ENCODE measurements at places on chromosomes 3 and 15.

- no peak for DNase-seq
Measured at GRCh38 chr3:7657214-7658112, 796.5 kb downstream of the GRM7 start.

GRCh38 chr3:131505421-131505820 is 2.6 kb upstream of the MRPL3 start:
- no peak for DNase-seq

DNA sequence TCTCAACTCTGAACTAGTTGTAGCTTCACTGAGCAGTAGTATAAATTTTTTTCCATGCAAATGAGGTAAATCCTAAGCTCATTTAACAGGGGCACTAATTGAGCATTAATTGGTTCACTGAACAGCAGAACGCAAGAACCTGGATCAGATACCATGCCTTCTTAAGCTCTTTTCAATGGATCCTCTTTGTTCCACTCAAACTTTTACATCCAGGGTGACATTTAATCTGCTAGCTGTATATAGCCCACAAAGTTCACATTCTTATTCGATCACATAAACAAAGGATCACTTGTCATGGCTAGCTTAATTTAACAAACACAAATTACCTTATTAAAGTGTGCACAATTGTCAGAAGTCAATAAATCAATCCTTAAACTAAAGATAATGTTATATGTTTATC is 281.6 kb downstream of the CNTN6 start:
- no peak for DNase-seq

DNA sequence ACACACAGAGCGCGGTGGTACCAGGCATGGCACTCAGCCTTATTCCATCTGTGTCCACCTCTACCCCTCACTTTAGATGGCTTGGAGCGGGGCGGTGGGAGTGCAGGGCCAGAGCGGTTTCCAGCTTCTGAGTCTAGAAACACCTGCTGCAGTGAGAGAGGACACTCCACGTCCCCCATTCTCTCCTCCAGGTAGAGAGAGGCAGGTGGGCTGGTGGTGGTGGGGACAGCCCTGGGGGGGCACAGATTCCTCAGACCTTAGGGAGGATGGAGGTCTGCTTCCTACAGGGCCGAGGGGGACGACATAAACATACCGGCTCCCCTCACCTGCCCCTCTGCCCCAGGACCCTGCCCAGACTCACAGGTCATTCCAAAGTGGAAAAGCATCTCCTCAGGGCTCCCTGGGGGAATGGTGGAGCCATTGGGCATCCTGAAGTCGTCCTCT is 40.4 kb downstream of the MUC20 start:
- DNase-seq: no peak

DNA sequence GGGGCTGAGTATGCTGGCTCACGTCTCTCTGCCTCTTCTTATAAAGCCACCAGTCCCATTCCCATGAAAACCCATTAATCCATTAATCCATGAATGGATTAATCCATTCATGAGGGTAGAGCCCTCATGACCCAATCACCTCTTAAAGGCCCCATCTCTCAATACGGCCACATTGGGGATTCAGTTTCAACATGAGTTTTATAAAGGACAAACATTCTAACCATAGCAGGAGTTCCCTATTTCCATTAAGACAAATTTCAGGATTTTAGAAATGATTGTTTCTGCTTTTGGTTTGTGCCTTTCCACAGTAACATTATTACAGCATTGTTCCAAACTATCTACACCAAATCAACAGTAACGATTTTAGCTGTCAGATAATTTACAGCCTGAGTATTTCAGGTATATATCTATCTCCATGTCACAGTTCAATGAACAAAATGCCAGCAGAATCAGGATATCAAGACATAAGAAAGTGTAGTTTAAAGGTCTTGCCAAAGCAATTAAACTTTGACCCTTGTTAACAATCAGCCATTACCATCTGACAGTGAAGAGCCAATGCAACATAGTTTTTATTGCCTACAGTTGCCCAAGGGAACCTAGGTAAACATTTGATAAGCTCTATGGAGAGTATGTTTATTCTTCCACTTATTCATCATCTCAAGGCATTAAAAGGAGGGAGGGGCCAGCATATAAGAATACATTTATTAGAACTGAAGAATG is 3.8 kb downstream of the TSPAN3 start:
- DNase-seq: no peak

DNA sequence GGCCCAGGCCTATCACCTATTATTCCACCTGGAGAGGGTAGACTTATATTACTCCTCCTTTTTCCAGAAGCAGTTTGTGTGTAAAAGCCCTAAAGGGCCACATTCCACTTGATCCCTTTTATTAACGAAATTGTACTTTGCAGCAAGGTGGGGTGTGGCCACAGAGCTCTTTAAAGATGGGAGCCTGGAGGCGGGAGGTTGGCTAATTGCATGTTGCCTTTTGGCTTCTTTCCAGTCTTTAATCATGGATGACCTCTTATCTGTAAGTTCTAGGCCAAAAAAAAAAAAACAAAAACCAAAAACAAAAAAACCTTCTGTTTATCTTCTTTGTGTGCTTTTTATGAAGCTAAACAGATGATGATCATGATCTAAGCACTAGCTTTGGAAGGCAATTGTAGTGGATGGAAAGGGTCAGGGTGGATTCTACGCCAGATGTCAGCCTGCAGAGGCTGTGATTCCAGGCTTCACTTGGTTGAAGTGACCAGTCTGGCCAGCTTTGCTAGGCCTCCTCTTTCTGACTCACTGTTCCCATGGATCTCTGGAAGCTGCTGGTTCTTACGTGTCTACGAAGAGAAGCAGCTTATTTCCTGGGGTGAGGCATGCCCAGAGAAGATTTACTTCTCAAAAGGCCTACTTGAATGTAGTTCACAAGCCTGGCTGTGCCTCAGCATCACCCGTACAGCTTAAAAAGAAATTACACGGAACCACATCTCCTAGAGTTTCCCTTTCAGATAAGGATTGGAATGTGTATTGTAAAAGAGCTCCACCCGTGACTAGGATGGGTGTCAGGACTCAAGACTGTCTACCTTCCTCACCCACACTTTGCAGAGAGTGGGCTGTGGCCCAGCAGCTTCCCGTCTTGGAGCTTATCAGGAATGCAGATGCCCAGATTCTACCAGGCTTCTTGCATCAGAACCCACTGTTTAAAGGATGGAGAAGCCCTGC is 330.9 kb upstream of the C2CD4B start:
- no peak for DNase-seq

GRCh38 chr3:45969116-45969515 is 25.9 kb downstream of the CXCR6 start:
- DNase-seq: no peak

- DNase-seq: no peak
Measured at GRCh38 chr3:171792531-171792930, 17.8 kb downstream of the PLD1 start.

DNA sequence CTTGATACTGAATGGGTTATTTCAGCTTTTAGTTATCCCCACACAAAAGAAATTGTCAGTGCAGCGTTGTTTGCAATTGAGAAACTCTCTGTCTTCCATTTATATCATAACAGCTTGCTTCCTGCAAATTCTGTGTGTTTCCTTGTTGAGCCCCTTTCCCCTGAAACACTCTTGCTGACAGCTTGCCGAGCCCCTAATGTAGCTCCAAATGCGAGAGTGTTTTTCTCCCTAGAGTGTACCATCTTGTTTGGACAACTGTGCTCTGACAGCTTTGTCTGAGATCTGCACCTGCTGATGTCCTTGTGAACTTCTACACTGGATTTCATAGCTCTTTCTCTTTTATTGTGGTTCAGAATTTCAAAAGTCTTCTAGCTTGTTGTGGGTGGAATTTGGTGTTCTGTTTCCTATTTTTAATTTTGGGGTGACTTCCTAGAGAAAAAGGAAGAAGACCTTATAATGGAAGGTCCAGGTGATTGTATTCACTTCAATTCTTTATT is 343.5 kb downstream of the PDCD6IP start:
- DNase-seq: no peak

DNA sequence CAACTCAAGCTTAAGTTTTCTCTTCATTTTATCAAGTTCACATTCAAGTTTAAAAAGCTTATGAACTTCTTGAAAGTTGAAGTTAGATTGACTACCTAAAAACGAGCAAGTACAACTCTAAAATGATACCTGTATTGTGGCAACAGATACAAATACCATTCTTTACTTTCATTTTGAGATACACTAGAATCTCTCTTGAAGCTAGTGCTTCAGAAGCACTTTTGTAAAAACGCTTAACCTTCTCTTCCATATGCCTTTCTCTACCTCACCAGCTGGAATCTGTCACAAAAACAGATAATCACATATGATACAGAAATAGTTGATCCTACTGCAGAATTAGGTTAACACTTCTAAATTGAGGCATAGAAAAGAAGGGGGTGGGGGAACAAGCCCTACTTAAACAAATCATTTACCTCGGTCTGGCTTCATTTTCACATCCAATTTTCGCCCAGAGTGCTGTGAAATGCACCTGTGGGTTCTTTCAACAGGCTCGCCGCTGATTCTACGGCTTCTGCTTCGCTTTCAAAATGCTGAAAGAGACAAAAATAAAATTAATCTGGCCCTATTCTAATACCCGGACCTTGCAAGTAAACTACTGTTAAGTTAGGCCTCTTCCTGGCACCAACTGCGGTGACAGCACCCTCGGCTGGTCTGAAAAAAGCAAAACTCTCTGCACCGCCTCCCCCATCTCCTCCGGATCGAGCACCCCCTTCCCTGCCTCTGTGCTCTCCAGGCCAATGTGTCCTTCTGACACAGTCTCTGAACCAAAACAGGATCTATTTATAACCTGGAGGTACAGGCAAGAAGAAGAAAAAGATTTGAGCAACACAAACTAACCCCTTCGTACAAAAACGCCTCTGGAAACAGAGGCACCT is 1.4 kb downstream of the ATOSA start:
- no peak for DNase-seq

DNA sequence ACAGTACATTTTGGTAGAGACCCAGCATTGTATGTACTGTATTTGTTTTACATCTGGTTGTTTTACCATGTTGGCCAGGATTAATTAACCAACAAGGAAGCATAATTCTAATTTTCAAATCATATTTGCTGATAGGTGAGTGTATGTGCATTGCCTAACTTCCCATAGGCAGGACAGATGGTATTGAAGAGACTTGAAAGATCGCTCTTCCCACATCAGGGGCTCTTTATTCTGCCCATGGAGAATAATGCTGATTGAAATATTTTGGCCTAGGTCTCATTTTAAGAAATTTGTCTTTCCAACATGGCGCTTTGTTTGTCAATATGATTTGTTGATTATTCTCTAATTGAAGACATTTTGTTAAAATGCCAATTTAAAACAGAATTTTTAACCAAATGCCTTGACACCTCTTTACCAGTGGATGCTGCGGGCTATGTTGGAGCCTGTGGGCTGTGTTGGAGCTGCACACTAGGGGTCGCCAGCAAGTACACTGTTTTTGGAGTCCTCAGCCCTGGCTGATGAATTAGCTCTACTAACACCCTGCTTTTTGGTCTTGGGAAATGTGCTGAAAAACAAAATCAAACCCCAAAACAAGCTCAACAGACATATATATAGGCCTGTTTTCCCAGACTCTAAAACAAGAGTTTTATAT is 5.3 kb downstream of the P2RY12 start:
- DNase-seq: no peak

GRCh38 chr3:153443961-153444360 is 281.9 kb downstream of the RAP2B start:
- DNase-seq: no peak

GRCh38 chr3:38362825-38363224 is 16.2 kb downstream of the XYLB start:
- no peak for DNase-seq
